ENCODE measurements at places on chromosomes 11 and 22.

GRCh38 chr11:11657218-11657955 lies 35.6 kb upstream of the GALNT18 start:
- no peak for DNase-seq

GRCh38 chr11:72144807-72145565 lies 9.5 kb downstream of the FOLR3 start:
- DNase-seq = no peak

DNA sequence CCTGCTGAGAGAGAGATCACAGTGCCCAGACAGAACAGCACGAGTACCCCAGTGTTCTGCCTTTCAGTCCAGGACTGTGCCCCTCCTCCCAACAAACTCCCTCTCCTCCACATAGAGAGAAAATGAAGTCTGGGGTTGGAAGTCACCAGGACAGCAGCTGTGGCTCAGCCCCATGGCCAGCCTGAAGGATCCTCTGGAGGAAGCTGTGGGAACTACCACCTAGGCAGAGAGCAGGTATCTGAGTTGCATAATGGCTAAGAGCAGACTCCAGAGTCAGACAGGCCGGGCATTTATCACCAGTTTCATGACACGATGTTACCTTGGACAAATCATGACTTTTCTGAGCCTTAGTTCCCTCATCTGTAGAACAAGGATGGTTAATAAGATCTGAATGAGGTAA lies 61.2 kb upstream of the RRAS2 start:
- DNase-seq = no peak

GRCh38 chr11:58505849-58506248 lies 2.1 kb downstream of the OR5B21 start:
- DNase-seq = no peak

DNA sequence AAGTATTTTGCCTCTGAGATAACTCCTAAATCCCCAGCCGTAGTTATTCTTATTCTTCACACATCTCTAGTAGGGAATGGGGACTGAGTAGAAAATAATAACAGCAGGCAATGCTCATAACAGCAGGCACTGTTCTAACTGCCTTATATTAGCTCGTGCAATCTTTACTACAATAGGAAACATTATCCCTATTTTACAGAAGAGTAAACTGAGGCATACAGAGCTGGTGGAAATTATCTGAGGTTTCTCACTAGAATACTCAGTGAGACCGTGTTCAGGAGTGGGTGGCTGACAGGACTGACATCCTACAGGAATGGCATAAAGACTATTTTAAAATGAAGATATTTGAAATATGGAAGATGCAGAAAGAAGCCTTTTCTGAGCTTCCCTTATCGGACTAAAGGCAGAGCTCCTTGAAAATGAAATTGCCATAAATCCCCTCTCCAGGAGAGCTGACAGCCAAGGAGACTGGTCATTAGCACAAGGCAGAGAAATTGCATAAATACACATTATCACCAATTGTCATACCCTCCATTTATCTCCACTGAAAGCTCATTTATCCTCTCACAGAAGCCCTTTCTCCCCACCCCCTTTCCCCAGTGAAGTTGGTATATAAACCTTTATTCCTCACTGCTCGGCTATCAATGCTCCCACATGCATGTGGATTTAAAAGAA lies 93.9 kb downstream of the RASSF10 start:
- no peak for DNase-seq

DNA sequence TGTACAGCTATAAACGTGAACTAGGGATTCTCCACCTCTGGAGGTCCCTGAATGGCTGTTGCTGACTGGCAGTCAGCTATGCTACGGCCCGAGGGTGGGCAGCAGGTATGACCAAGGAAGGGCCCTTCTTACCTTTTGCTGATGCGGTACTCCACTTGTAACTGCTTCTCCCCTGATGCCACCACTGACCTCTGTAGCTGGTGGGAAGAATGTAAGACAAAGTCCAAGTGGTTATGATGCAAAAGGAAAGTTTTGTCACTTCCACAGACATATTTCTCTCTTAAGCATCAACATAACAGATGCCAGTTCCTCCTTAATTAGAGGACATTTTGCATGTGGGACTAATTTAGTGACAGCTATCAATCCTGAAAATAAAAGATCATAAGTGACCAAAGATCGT lies 32.2 kb downstream of the P4HA3 start:
- DNase-seq = no peak

GRCh38 chr11:80097146-80097545 lies 656.3 kb upstream of the TENM4 start:
- DNase-seq = no peak

DNA sequence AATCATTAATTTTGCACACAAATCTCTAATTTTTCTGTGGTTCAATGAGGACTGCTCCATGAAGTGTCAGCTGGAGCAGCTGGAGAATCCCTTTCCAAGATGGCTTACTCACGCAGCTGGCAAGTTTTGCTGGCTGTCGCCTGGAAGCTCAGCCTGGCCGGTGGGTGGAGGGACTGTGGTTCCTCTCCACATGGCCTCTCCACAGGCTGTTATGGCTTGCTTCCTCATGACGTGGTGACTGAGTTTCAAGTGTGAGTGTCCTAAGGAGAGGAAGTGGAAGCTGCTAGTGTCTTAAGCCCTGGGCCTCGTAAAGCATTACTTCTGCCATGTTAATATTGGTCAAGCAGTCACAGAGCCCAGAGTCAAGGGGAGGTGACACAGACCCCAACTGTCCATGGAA lies 14.0 kb upstream of the NRIP3 start:
- no peak for DNase-seq

DNA sequence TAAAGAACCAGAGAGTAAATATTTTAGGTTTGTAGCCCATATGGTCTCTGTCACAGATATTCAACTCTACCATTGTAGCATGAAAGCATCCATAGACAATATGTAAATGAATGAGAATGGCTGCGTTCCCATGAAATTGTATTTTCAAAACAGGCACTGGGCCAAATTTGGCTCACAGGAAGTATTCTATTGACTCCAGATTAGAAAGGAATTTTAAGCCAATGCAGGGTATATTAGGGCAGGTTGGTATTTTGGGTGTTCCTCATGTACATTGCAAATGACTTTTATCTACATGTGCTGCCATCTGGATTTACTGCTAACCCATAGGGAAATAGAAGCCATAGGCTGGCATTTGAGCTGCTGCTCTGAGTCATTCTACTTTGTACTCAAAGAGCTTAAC lies 35.1 kb upstream of the PDGFD start:
- no peak for DNase-seq

DNA sequence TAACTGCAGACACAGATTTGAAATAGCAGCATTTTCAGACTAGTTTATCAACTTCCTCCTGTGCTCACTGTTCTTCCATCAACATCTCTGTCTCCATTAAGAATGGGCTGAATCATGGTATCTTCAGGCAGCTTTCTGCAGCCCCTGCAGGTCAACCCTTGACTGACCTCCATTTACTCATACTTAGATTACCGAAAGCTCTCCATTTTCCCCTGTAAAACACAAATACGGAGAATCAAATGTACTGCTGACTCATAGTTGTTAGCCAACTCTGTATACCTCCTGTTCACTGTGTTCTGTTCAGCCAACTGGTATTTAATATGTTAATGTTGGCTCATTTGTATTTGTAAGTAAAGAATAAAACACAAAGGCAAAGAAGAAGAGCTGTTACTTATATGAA lies 364.0 kb downstream of the CASP12 start:
- no peak for DNase-seq

- no peak for DNase-seq
Measured at GRCh38 chr22:33952776-33953175, 32.5 kb upstream of the LARGE1 start.

DNA sequence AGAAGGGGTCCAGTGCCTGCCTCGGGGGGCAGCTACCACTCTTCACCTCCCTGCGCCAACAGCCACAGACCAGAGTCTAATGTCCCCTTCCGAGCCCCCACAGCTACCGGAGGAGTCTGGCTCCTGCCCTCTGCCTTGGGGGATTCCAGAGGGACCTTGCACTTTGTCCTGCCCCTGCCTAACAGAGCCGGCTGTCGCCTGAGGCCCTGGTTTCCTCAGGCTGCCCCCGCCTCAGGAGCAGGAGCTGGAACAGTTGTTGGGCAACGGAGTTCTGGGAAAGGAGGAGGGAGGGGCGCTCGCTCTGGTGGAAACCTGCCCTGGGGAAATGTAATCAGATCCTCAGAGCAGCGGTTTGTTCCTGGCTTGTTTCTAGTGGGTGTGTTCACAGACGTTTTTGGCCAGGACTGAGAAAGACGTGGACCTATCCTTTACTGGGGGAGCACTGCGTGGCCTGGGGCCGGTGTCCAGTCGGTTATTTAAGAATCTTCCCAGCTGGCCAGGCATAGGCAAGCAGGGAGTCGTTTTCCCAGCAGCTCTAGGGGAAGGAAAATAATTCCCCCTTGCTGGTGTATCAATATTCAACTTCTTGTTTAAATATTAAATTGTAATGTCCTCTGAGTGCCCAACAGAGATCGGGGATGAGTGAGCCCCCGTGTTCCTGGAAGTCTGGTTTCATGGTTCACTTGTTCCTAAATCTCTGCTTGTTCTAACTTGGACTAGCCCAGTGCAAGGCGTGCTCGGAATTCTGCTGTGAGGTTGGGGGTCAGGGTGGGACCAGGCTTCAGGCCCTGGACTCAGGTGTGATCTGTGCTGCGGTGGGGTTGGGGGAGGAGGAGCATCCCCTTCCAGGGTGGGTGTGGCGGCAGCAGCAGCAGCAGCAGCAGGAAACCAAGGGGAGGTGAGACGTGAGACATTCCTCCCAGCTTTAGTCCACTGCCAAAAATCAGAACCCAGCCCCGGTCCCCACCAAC lies 32.1 kb downstream of the A4GALT start:
- no peak for DNase-seq

GRCh38 chr11:45089676-45090499 lies 56.6 kb upstream of the PRDM11 start:
- DNase-seq = no peak

- no peak for DNase-seq
Measured at GRCh38 chr11:7278314-7278917, 26.7 kb downstream of the SYT9 start.

DNA sequence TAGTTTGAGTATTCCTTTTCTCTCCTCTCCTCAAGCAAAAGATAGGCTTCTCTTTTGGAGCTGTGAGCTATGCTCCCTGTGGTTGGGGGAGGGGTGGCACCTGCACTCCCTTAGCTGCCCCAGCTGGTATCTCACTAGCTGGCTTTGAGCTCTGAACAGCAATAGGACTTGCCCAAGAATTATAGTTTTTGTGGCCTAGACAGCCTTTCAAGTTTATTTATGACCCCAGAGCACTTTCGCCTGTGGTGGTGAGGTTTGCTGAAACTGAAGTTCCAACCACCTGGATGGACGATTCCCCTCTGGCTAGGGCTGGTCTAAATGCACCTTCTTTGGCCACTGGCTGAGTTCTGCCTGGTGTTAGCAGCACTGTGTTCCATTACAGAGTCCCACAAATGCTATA lies 37.1 kb upstream of the SLC37A2 start:
- no peak for DNase-seq

GRCh38 chr22:43411040-43411868 lies 560 bp upstream of the MPPED1 start:
- DNase-seq = no peak

GRCh38 chr11:69459848-69460539 lies 21.5 kb upstream of the LINC01488 start:
- no peak for DNase-seq

GRCh38 chr11:120568572-120569307 lies 57.2 kb downstream of the GRIK4 start:
- no peak for DNase-seq

GRCh38 chr11:12212174-12212820 lies 101.9 kb downstream of the MICAL2 start:
- DNase-seq = no peak

DNA sequence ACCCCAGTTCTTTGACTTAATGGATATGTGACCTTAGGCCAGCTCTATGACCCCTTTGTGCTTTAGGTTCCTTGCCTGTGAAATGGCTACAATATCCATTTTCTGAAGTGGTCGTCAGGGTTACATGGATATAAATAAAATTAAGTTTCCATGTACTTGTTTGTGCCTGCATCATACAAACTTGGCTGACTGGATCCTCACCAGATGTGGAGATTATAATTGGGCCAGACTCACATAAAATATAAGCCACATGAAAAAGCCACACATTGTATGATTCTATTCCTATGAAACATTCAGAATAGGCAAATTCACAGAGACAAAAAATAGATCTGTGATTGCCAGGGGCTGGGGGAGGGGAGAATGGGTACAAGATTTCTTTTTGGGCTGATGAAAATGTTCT lies 100.9 kb upstream of the USP47 start:
- no peak for DNase-seq

DNA sequence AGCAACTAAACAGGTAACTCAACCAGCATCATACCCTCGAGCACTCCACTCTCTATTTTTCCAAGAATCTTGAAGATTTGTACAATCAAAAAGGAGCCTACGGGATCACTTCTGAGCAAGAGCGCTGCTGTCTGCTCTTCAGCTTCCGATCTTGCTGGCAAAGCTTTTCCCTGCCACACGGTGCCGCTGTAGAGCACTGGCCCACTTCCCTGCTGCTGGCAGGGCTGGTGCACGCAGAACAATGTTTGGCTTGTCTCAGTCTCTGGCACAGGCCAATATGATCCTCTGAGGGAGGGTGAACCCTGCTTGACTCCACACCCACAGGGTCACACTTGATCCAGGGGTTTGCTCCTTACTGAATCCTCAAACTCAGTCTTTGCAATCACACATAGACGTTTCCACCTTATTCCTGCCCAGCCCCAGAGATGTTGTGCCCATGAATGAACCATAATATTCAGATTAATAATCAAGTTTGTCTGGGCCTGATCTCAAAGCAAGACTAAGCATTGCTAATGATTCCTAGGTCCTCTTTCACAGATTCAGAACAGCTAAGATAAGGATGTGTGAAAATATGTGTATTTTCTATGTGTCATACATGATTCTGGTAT lies 536.6 kb downstream of the SOX6 start:
- no peak for DNase-seq

- no peak for DNase-seq
Measured at GRCh38 chr11:27348340-27348873, 14.6 kb downstream of the CCDC34 start.

DNA sequence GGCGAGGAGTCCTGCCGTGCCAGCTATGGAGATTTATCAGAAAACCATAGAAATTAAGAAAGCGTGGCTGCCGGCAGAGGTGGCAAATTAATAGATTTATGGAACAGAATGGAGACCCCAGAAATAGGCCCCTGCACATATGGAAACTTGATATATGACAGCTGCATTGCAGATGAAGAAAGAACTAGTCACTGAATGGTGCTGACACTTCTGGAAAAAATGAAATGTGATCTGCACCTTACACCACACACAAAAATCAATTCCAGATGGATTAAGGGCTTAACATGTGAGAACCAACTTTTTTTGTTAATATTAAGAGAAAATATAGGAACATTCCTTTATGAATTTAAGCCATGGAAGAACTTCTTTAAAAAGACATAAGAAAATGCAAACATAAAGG lies 40.3 kb upstream of the TSKU start:
- no peak for DNase-seq

GRCh38 chr11:86575208-86575855 lies 97.1 kb downstream of the ME3 start:
- no peak for DNase-seq
